ENCODE measurements at places on chromosomes 1 and 21.
A peak's percentile ranks its signal among the peaks of the same experiment; 100 is the strongest.

GRCh38 chr1:41637367-41637766, 152.9 kb upstream of the EDN2 start:
- no peak for DNase-seq

- no peak for DNase-seq
These were observed 46.3 kb downstream of the ITPKB start for GRCh38 chr1:226692823-226693222.

DNA sequence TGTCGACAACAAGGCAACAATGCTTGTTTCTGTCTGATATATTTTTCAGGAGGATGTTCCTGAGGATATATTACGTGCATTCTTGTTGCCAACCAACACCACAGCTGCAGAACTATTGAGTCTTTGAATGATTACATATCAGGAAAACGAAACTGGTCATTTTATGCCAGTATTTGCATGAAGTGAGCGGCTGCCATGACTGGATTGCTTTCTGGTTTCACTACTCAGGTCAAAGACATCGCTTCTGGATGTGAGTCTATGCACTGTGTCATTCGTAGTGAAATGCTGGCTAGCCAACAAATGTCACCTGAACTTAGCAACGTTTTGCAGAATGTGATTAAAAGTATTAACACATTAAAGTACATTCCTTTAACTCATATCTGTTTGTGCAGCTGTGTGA, 35.8 kb upstream of the OLFM3 start:
- DNase-seq, result no peak

DNA sequence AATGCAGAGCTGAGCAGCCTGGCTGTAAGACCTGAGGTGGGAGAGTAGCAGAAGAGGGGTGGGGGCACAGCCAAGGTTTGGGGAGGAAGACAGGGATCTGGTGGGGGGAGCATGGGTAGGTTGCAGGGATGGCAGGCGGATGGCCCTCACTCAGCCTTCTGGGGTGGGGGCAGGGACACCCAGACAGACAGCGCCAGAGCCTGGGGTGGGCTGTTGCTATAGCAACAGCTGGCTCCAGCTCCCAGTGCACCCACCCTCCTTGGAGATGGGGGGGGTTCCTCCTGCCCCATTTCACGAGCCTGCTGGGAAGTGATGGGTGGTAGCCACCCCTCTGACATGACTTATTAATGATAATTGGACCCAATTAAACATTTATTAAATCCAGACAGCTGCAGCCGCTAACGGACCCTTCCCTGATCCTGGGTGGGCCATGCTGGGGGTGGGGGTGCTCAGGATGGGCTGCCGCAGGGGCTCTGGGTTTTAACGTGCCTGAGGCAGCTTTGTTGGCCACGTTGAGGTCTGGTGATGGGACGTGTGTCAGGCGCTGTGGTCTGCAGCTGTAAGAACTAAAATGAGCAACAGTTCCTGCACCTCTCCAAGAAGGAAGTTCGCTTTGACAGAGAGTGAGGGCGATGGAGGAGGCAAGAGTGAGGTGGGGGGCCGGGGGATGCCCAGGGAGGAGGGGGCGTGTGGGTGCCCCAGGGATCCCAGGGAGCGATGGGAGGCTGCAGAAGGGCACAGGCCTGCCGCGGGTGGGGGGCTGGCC, 19.4 kb downstream of the AGRN start:
- no peak for DNase-seq

GRCh38 chr1:27383039-27383605, at the start of gene CD164L2:
Gene CD164L2 (minus strand): TSS chr1:27383333. CDS start chr1:27383239, 94 bp downstream.
- no peak for DNase-seq

- DNase-seq, result no peak
These were observed 623.3 kb upstream of the NR5A2 start for GRCh38 chr1:199404191-199404590.

GRCh38 chr21:40158366-40158765, 291.1 kb downstream of the PCP4 start:
- DNase-seq, result no peak

GRCh38 chr1:18531503-18531845, 50.7 kb downstream of the KLHDC7A start:
- no peak for DNase-seq

- DNase-seq, result peak; percentile 89
These were observed 146.1 kb upstream of the FGGY start for GRCh38 chr1:59150577-59151386.

GRCh38 chr1:21823206-21823979, 11.3 kb downstream of the LDLRAD2 start:
- no peak for DNase-seq

DNA sequence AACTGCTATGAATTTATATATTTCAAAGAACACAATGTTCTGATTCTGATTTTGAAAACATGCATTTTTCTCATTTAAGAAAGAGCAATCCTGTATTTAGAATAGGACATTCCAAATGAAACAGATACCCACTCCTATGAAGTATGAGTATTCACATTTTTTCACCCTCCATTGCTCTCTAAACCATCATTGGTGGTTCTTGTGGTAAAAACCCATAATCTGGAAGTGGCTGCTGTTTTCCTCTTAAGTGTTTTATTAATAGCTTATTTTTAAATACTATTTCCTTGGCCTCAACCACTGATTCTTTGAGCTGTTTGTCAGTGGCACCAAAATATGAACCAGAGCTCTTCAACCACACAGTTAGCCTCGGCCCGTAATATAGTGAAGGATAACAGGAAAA, 60.0 kb upstream of the ADAM30 start:
- DNase-seq, result no peak

DNA sequence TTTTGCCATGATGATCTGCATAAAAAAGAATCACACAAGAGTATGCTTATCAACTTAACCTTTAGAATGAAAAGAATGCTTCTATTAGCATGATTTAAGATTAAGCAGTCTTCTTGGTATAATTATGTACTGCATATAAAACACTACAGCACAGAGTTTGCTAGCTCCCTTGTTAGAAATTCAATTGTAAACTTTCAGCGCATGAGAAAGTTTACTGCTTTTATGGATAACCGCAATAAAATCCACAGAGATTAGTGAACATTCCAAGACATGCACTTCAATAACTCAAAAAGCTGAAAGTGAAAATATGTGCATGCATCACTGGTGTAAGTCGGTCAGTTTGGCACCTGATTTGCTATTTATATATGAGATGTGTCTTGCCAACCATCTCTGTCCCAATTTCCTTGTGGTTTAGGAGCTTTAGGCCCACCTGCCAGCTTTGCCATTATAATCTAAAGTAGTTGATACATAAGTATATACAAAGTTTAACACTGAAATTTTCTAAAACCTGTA, 16.9 kb downstream of the CCT8 start:
- no peak for DNase-seq

DNA sequence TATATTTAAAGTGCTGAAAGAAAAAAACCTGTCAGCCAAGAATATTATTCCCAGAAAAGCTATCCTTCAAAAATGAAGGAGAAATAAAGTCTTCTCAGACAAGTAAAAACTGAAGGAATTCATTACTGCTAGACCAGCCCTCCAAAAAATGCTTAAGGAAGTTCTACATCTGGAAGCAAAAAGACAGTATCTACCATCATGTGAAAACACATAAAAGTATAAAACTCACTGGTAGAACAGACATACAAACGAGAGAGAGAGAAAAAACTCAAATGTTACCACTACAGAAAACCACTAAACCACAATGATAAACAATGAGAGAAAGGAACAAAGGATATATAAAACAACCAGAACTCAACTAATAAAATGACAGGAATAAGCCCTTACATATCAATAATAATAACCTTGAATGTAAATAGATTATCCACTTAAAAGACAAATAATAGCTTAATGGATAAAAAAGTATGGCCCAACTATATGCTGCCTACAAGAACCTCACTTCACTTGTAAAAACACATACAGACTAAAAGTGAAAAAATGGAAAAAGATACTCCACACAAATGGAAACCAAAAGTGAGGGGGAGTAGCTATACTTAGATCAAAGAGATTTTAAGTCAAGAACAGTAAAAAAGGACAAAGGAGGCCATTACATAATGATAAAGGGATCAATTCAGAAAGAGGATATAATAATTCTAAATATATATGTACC, 22.0 kb downstream of the NSL1 start:
- no peak for DNase-seq

GRCh38 chr1:212858461-212859265, 588 bp downstream of the FLVCR1 start:
- peak; percentile 45 for DNase-seq

DNA sequence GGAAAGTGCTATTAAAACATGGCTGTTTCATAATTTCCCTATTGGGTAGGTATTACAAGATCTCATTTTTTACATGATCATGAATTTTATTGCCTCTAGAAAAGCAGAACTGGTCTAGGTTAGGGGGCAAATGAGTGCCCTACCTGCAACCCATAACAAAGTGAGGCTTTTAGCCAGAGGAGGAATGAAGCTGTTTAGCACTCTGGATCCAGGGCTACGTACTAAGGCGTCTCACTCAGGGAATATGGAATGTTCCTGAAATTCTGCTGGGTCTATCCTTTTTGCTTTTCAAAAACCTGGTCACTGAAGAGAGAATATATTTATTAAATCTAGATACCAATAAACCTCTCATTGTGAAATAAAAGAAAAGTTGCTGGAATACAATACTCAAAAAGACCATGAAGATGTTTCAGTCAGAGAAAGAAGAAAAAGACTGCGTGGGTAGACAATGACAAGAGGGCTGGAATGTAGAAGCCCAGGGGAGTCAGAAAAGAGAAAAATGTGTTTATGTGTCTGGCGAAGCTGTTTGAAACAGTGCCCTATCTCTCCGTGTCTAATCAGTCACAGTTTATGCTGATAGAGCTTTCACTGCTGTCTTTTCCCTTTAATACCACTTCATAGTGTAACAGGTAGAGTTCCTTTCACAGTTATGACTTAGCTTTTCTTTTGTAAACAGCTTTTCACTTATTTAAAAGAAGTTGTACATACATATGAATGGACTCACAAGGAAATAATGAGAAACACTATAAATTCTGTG, 25.0 kb upstream of the SYDE2 start:
- DNase-seq, result no peak

DNA sequence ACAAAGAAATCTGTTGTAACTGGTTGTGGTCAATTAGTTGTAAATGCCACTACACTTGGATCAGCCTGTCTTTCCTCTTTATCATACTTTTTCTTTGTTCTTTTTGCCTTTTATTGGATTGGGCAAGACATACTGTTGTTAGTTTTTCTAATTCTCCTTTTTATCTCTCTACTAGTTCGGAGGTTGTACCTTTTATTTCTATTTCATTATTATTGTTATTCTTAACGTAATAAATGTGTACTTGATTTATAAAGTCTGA, 59.2 kb downstream of the IVNS1ABP start:
- DNase-seq, result no peak

DNA sequence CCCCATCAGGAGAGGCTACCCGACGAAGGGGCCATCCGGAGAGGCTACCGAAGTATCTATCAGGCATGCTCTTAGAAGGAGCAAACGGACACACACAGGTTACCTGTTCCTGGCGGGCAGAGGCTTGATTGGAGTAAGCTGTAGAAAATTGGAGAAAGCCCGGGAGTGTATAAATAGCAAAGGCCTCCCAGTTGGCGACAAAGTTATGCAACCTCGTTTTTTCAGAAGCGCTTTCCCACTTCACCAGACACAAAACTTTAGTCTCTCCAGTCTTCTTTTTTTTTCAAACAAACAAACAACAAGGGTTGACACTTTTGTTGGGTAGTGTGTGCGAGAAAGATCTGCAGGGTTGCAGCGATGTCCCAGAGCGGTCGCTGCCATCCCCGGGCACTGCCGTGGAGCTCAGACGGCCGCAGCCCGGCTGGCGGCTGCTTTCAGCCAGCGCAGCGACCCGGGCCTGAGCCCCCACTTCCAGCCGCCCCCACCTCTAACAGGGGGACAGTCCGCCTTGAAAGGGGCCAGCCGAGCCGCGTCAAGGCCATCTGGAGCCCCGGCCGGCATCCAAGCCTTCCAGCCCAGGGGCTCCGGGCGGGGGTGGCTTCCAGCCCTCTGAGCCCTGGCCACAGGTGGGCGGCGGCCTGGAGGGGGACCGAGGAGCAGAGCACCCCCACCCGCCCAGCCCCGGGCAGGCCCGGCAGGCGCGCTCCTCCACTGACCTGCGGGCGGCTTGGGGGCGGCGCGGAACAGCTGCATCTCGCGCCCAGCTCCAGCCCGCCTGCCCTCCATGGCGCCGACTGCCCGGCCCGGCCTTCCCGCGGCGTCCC, 616 bp downstream of the MCOLN3 start:
- DNase-seq, result no peak

GRCh38 chr1:97145321-97145956, 423.9 kb downstream of the PTBP2 start:
- no peak for DNase-seq

DNA sequence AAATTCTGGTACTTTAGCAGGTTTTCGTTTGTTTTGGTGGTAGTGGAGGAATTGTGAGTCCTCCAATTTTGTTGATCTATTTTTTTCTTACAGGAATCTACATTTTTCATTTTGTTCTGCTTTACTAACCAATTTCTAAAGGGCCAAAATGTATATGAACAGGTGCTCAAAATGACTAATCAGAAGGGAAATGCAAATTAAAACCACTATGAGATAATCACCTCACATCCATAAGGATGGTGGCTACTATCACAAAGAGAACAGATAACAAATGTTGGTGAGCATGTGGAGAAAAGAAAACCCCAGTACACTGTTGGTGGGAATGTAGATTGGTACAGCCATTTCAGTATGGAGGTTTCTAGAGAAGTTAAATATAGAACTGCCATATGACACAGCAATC, 134.2 kb downstream of the LMO4 start:
- no peak for DNase-seq

DNA sequence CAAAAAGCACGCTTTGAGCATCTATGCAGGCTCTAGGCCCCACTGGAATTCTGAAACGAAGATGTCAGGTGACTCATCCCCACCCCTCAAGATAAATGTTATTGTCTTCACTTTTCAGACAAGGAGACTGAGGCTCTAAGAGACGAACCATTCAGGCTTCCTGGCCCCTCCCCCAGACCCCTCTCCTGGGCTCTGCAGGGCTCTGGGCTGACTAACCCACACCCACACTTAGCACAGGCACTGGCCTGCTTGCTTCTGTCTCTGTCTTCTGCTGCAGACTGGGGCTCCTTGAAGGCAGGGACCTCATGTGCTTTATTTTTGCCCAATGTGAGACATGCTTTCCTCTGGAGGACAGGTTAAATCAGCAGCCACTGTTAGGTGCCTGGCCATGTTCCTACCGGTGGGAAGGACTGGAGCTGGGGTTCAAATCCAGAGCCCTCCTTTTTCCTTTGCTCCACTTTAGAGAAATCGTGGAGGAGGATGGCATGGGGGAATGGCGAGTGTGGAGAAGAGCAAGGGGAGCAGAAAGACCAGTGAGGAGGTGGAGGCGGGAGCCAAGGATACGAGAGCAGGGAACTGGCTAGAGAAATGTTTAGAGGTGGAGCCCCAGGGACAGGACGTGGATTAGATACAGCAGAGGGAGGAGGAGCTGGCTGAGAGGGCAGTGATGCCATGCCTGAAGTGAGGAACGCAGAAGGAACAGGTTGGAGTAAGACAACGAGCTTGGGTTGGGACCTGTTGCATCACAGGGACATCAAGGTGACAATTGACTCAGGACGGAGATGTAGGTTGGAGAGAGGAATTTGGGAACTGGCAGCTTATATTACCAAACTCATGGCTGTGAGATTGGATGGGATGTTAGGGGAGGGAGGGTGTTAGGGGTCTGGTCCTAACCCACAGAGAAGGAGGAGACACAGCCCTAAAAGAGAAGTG, 1.7 kb downstream of the TMEM125 start:
- DNase-seq, result no peak

GRCh38 chr1:103110701-103111100, 2.4 kb upstream of the COL11A1 start:
- no peak for DNase-seq
